ENCODE measurements at places on chromosomes 11 and 22.

DNA sequence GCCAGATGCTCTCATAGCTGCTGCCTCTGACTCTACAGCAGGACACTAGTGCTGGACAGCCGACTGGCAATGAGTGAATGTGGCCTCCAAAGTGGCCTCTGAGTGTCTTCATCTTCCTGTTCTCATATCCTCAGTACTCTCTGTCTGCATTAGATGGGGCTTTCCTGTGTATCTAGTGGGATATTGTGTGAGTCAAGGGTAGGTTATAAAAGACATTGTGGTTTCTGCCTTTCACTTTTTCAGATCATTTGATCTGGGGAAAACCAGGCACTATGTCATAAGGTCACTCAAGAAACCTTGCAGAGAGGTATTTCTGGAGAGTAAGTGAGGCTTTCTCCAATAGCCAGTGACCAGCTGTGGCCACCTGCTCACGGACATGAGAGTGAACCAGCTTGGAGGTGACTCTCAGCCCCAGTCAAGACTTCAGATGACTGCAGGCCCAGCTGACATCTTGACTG, 333.6 kb upstream of the NCAM1 start:
- no peak for DNase-seq

- DNase-seq = no peak
These were observed 23.5 kb downstream of the WEE1 start for GRCh38 chr11:9596926-9597464.

- DNase-seq = no peak
These were observed 4.3 kb upstream of the RRM1 start for GRCh38 chr11:4090258-4090657.

GRCh38 chr11:2196970-2197770, 25.6 kb upstream of the TH start:
- peak; percentile 45 for DNase-seq

DNA sequence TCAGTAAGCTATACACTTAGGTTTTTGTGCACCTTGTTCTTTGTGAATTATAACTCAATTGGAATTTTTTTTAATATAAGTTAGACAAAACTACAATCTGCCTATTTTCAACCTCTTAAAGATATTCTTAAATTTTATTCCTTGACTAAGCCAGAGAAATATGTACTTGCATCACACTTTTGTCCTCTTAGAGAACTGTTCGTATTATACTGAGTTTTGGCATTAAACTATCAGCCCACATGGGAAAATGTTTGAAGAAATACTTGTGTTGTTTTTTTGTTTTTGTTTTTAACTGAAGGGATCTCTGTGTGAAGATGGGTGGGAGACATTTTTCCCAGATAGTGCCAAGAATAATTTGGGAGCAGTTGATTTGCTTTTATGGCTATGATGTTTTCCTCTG, 25.3 kb downstream of the CEP295 start:
- no peak for DNase-seq

- DNase-seq = no peak
These were observed 118.6 kb downstream of the TIMP3 start for GRCh38 chr22:32920032-32920628.

DNA sequence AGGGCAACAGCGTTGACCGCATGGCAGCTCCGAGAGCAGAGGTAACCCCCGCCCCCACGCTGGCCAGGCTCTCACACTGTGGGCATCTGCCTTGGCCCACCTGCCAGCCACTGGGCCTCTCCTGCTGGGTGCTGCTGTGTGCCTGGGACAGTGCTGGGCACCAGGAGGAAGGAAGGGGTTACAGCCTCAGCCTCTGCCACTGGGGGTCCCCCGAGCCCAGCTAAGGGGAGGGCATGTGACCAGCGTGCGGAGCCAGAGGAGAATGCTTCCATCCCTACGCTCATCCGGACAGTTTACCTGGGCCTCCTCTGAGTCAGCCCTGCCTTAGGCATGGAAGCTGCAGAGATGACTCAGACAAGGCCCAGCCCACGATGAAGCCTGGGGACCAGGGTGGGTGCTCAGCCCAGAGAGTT, 10.9 kb downstream of the NCF4 start:
- DNase-seq = no peak

All from effector memory CD4-positive, alpha-beta T cell (primary cell).